ENCODE measurements at places on chromosomes 2 and 18.

GRCh38 chr2:199870581-199870980 is 19.6 kb upstream of the FTCDNL1 start:
- DNase-seq, result no peak

DNA sequence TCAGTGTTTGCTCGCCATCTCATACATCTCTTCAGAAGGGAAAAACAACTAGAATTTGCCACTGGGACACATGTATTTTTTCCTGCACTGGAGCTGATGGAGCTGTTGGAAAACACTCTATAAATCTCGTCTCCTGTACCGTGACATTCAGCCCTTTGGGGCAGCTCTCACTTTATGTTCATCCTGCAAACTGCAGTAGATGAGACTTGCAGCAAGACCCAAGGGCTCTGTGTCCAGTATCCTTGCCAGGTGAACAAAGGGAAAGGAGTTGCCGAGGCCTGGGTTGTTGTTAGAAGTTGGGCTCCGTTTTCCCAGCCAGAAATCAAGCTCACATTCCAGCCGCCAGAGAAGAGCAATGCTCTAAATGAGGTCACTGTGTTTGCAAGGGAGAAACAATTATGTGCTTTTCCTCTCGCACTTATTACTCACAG is 285.1 kb downstream of the SLC4A3 start:
- no peak for DNase-seq

- no peak for DNase-seq
Observed at GRCh38 chr2:46615555-46615954, 136.2 kb downstream of the TMEM247 start.

- DNase-seq, result no peak
Observed at GRCh38 chr2:219207884-219208740, 1.5 kb downstream of the ZFAND2B start.

- DNase-seq, result no peak
Observed at GRCh38 chr2:117785740-117786139, 28.8 kb upstream of the DDX18 start.

DNA sequence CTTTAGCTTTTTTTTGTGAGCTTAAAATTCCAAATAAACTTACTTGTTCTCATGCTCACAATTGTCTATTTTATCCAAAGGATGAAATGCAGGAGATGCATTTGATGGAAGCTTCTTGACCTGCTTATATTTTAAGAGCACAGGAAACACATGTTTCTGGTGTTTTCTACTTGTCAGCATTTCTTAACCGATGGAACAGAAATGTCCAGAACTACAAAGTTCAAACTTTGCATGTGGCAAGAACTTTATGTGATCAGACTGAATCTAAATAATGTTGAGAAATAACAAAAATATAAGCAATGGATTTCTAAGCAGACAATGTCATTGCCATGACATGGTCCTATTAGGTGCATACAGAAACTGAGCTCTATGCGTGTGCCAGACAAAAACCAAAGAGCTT is 9.9 kb upstream of the CTLA4 start:
- DNase-seq, result no peak

DNA sequence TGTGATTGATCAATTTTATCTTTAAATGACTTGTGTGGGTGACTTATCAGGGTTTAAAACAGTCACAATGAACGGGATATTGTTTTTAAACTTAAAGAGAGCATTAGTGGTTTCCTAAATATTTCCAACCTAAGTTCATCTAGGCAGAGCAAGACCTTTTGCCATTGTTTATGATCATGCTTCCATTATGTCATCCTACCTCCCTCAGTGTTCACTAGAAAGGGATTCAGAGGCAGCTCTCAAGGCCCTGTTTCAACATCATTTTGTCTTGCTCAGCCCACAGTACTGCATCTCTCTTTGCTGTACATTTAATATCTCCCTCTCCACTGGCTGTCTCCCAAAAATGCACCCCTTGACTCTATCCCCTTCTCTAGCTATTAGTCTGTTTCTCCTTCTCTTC is 21.5 kb upstream of the PELI1 start:
- DNase-seq, result no peak

- no peak for DNase-seq
Observed at GRCh38 chr2:166892397-166892796, 4.1 kb downstream of the XIRP2 start.

DNA sequence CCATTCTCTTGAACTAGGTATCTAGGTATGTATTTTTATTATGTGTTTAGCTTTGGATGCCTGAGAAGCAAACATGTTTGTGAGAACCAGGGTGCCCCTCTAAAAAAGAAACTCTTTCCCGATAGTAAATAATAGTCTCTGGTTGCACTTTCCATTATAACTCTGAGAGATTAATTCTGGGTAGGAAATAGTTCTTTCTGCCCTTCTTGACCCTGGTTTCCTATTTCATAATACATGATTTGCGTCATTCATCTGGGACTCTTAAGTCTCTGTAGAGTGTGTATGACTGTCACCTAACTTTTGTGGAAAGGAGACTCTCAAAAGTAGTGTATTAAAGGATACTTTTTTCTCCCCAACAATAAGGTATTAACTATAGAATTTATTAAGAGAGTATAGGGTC is 31.5 kb downstream of the ACSL3 start:
- DNase-seq, result no peak

DNA sequence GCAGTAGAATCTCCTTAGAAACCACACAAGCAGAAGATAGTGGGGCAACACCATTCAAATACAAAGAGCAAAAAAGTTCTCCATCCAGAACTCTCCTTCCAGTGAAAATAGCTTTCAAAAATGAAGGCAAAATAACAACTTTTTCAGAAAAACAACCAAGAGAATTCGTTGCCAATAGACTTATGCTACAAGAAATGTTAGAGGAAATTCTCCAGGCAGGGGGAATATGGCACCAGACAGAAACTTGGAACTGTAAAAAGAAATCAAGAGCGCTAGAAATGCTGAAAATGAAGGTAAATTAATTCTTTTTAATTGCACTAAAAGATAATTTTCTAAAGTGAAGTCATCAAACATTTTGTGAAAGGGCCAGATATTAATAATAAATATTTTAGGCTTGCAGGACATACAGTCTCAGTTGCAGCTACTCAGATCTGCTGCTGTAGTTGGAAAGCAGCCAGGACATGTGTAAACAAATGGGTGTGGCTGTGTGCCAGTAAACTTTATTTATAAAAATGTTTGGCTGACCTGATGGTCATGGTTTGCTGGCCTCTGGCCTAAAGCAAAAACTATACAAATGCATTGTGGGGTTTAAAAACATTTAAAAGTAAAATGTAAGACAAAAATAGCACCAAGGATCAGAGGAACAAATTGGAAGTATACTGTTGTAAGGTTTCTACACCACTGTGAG is 73.7 kb upstream of the TGFA start:
- DNase-seq, result no peak
